Stimulated activated CD8-positive, alpha-beta memory T cell treated with anti-CD3 and anti-CD28 coated beads, Interleukin-2, amount 100 ng/mL, for 48 hours (primary cell): ENCODE measurements at places on chromosomes 7 and 10.
A peak's percentile ranks its signal among the peaks of the same experiment; 100 is the strongest.

DNA sequence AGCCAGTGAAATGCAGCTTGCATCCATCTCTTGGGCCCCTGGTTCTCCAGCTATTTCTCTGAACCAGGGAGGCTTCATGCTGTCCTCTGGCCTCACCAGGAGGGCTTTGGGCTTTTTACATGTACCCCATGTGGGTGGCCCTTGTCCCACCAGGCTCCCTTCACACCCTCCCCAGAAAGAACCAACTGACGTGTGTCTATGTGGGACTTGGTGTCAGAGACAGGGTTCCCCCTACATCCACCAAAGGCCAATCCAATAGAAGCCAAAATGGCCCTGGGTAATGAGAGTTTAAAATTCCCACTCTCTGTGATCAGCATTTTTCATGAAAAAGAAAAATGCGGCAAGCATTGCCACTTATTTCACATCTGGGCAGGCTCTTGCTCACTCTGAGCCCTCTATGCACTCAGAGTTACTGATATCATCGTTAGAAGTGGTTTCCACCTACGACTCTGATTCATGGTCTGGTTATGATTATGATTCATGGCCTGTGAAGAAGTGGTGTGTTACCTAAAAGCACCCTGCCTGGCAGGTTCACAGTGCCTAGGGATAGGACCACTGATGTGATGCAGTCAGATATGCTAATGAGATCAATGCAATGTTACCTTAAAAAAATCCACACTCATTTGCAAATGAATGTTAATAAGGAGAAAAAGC is 133.5 kb downstream of the BUB3 start:
- DNase-seq, result peak; percentile 8

DNA sequence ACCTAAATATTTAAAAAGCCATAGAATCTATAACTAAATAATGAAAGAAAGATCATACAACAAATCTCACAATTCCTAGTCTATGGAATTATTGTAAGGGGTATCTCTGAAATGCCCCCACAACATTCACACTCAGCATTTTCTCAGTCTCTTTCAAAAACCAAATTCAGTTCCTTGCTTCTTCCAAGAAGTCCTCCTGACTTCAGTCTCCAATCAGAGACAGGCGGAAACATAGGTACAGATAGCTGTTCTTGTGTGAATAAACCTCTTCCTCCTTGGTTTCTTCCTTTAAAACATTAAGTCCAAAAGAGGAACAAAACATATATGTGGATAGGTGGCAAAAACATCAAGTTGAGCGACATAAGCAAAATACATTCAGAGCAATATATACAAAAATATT is 13.9 kb upstream of the FBXW4 start:
- no peak for DNase-seq

GRCh38 chr10:127115100-127115499 is 81.3 kb downstream of the INSYN2A start:
- DNase-seq, result no peak

DNA sequence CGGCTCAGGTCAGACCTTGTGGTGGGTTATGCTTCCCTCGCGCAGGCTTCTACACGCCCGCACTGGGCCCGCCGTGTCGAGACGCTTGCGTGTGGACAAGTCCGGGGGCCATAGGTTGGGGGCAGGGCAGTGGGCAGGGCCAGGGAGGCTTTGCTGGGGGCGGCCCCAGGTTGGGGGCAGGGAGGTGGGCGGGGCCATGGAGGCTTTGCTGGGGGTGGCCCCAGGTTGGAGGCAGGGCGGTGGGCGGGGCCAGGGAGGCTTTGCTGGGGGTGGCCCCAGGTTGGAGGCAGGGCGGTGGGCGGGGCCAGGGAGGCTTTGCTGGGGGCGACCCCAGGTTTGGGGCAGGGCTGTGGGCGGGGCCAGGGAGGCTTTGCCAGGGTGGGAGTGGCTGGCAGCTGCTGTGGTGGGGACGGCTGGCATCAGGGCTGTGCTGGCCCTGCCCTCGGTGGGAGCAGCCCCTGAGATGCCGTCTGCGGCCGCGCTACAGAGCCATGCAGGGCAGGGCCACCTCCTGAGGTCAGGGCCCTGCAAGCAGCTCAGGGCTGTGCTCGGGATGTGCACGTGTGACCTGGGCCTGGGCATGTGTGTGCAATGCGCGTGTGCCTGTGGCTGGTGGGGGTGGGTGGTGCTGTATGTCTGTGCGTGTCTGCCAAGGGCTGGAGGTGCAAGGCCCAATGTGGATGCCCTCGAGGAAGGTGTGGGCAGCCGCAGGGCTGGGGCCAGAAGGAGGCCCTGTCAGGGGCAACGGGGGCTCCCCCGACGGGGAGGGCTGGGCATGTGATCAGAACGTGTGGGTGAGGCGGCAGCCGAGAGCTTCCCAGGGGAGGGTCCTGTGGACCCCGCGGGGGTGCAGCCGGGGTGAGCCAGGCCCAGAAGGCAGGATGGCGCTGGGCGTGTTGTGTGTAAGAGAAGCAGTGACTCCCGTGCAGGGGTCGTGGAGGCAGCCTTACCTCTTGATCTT is 72.5 kb upstream of the NKX6-2 start:
- DNase-seq, result no peak

- DNase-seq, result no peak
Observed at GRCh38 chr10:87864496-87865059, 1.2 kb downstream of the PTEN start.

DNA sequence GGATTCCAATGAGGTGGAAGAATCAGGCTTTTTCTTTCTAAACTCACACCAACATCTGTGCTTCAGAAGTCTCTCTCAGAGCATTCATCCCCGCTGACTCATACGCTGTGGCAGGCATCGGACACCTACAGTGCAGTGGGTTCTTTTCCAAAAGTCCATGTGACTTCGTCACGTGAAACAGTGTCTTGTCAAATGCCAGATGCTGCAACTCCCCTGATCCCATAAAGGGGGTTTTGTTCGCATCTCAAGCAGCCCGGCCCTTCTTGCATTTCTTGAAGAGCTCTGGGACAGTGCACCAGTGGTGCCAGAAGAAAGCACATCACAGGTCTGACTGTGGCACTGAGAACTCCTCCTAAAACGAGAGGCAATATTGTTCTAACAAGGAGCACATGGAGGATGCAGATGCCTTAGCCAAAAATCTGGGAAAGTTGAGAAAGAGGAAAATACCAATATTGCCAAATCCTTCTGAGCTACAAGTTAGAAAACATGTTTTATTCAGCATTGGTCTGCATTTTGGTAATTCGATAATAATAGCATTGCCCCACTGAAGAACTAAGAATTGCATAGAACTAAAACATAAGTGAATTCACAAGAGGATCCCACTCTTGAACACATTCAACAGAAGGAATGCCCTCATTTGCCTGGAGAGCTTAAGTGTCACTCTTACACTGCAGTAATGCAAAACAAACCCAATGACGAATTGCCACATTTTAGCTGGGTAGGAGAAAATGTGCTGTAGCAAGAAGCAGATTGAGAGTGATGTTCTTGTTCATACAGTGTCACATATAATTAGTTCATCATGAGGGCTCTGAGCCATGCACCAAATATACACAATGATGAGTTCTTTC is 204.4 kb downstream of the CXCL12 start:
- no peak for DNase-seq

DNA sequence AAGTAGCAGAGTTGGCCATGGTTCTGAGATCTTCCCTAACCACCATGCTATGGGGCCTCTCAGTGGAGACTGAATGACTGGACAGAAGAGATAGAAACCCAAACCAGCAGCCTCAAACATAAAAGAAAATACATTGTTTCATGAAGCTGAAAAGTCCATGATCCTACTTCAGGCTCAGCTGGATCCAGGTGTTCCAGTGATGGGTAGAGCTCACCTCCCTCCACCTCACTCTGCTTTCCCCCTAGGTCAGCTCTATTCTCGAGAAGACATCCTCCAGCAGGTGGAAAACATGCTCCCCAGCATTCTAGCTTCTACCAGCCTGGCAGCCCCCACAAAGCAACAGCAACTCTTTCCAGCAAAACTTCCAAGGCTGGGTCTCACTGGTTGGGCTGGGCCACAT is 132.1 kb downstream of the OAT start:
- DNase-seq, result no peak

DNA sequence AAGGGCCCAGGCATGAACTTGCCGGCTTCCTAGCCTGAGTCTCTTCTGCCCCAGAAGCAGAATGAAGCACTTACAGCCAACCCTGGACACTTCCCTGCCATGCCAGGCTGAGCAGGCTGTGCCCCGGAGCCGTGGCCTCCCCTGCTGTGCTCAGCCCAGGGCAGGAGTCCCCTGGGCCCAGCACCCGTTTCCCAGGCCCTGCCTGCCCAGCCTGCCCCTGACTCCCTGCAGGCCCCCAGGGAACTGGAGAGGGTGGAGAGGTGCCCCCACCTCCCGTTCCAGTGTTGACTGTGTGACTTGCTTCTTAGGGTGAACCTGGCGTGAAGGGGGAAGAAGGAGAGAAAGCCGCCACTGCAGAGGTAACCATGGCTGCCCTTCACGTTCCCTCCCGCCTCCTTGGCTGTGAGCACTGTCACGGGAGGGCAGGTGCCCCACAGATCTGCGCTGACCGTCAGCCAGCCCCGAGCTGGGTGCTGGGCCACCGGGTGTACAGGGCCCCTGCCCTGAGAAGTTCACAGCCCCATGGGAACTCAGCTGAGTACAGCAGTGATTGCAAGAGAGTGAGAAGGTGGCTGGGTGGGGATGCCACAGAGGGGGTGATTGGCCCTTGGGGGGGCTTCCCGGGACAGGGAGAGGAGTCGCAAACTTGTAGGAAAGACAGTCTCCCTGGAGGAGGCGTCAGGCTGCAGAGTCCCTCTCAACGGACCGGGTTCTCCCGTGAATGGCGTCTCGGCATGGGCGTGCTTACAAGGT is 75.9 kb downstream of the MYL10 start:
- DNase-seq, result no peak

DNA sequence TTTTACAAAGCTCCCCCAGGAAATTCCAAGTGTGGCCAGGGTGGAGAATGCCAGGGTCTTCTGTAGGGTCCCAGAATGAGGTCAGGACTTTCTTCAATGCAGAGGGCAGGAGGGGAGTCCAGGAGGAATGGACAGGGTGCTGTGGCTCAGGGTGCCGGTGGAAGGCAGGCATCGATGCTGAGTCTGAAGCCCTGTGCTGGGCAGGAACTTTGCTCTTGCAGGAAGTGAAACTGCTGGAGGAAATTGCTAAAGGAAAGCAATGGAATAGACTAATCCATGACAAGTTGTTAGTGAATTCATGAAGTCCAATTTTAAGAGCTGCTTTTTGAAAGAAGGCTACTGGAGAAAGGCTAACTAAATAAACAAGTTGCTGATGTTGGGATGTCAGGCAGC is 14.8 kb downstream of the PTPRE start:
- DNase-seq, result no peak

GRCh38 chr10:3486346-3487065 is 298.5 kb downstream of the KLF6 start:
- no peak for DNase-seq
